ENCODE measurements at places on chromosomes 3 and 15. TPM values are rescaled to one million over a fixed set of nuclear protein-coding genes. Genes with fewer than 3 reads are reported as not detected.

- peaks cover 13% of the 10 kb centered on the region for H3K4me1 ChIP-seq
- H3K4me3 ChIP-seq, result no peak overlapping the region
- DNase-seq, result no peak
- no peak overlapping the region for H3K27ac ChIP-seq
- no peaks in the 10 kb centered on the region for H3K27me3 ChIP-seq
- H3K36me3 ChIP-seq, result no peaks in the 10 kb centered on the region
Measured at GRCh38 chr3:122975924-122976293, 51.7 kb downstream of the SEMA5B start.

DNA sequence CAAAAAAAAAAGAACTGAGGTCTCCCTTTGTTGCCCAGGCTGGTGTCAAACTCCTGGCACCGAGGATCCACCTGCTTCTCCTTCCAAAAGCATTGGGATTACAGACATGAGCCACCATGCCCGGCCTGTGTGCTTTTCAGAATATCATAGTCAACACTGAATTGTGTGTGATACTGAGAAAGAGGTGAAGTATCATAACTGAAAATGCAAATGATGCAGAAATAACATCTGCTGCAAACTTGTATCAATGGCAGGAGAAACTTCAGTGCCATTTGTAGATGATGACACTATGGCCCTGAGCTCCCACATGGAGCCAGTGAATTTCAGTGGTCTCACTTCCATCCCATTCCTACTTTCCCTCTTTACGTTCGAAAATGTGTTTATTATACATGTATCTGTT is 21.9 kb downstream of the IL12A start:
- no peaks in the 10 kb centered on the region for H3K36me3 ChIP-seq
- H3K27ac ChIP-seq, result no peak overlapping the region
- H3K27me3 ChIP-seq, result no peaks in the 10 kb centered on the region
- DNase-seq, result no peak
- no peak overlapping the region for H3K4me3 ChIP-seq

- H3K27me3 ChIP-seq, result no peaks in the 10 kb centered on the region
- H3K4me1 ChIP-seq, result no peaks in the 10 kb centered on the region
- no peak overlapping the region for H3K4me3 ChIP-seq
- DNase-seq, result no peak
- H3K36me3 ChIP-seq, result no peaks in the 10 kb centered on the region
Measured at GRCh38 chr3:126995254-126995780, 12.4 kb downstream of the PLXNA1 start.

- no peak for DNase-seq
- H3K4me3 ChIP-seq, result no peak overlapping the region
- no peaks in the 10 kb centered on the region for H3K4me1 ChIP-seq
- no peaks in the 10 kb centered on the region for H3K36me3 ChIP-seq
Measured at GRCh38 chr15:69660658-69661405, 208.2 kb downstream of the RPLP1 start.

DNA sequence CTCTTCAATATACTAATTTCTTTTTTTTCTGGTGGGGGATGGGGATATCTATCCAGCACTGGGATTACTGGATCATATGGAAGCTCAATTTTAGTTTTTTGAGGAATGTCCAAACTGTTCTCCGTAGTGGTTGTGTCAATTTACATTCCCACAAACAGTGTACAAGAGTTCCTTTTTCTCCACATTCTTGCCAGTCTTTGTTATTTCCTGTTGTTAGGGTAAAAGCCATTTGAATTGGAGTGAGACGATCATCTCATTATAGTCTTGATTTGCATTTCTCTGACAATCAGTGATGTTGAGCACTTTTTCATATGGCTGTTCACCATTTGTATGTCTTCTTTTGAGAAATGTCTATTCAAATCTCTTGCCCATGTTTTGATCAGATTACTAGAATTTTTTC is 12.8 kb upstream of the WDR49 start:
- H3K4me1 ChIP-seq, result no peaks in the 10 kb centered on the region
- no peak overlapping the region for H3K4me3 ChIP-seq
- no peak overlapping the region for H3K27ac ChIP-seq
- H3K27me3 ChIP-seq, result no peaks in the 10 kb centered on the region
- no peak for DNase-seq

GRCh38 chr3:65268426-65268825 is 580.6 kb upstream of the ADAMTS9 start:
- DNase-seq, result no peak
- no peaks in the 10 kb centered on the region for H3K27me3 ChIP-seq
- H3K4me1 ChIP-seq, result no peaks in the 10 kb centered on the region
- H3K4me3 ChIP-seq, result no peak overlapping the region
- no peak overlapping the region for H3K27ac ChIP-seq

GRCh38 chr3:170614214-170614966 is 28.5 kb upstream of the SLC7A14 start:
- H3K4me1 ChIP-seq, result no peaks in the 10 kb centered on the region
- H3K36me3 ChIP-seq, result no peaks in the 10 kb centered on the region
- H3K27ac ChIP-seq, result no peak overlapping the region

GRCh38 chr3:188209740-188210139 is 55.8 kb downstream of the LPP start:
- no peaks in the 10 kb centered on the region for H3K4me1 ChIP-seq
- no peak overlapping the region for H3K4me3 ChIP-seq
- H3K36me3 ChIP-seq, result no peaks in the 10 kb centered on the region
- H3K27me3 ChIP-seq, result no peaks in the 10 kb centered on the region

- H3K27me3 ChIP-seq, result no peaks in the 10 kb centered on the region
- DNase-seq, result no peak
- no peak overlapping the region for H3K4me3 ChIP-seq
- H3K27ac ChIP-seq, result no peak overlapping the region
- no peaks in the 10 kb centered on the region for H3K4me1 ChIP-seq
Measured at GRCh38 chr3:178420033-178420432, 116.2 kb upstream of the KCNMB2 start.

DNA sequence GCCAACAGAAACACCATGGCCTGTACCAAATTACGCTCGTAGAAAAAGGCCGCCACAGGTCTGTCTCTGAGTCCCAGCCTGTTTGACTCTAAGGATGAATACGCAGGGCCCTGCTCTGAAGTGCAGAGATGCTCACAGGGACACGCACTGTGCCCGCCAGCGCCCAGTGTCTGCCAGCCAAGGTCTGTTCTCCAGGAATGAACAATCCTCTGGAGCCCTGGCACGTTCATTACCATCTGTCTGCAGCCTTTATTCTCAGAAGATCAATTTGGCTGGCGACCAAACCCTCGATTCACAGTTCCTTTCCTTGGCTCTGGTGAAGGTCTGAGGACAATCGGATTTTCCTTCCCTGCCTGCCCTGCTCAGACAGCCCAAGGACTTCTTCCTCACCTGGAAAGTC is 66.3 kb downstream of the NIPA2 start:
- no peak overlapping the region for H3K27ac ChIP-seq
- H3K27me3 ChIP-seq, result no peaks in the 10 kb centered on the region
- DNase-seq, result no peak
- no peaks in the 10 kb centered on the region for H3K4me1 ChIP-seq
- no peaks in the 10 kb centered on the region for H3K36me3 ChIP-seq
- H3K4me3 ChIP-seq, result no peak overlapping the region

DNA sequence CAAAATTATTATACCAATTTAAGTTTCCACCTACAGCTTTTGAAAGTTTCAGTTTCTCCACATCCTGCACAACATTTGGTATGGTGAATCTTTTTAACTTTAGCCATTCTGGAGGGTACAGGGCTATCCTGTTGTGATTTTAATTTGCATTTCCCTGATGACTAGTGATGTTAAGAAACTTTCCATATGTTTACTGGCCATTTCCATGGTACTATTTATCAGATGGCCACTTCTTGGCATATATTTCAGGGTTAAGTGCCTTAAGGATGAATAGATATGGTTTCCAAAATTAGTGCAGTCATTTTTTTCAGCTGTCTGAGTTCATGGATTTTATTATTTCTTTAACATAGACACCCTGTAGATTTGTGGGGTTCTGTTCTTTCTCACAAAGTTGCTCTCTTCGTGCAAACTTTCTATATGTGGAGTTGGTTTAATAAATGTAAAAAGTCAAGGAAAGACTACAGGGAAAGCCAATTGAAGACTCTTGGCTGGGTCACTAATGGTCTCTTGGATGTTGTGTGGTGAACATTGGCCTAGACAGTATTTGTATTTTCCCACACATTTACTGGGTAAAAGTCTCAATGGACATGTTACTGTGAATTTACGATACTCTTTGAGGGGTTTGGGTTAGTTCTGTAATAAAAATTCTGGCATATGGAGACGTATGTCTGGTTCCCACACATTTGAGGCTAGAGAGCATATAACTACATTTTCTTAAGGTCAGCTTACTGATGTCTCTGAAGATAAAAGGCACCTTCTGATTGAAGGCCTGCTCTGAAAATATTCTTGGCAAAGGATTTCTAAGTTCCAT is 147.5 kb upstream of the PDZRN3 start:
- H3K36me3 ChIP-seq, result no peaks in the 10 kb centered on the region
- no peaks in the 10 kb centered on the region for H3K27me3 ChIP-seq
- no peak for DNase-seq
- no peak overlapping the region for H3K4me3 ChIP-seq
- no peaks in the 10 kb centered on the region for H3K4me1 ChIP-seq
- no peak overlapping the region for H3K27ac ChIP-seq

DNA sequence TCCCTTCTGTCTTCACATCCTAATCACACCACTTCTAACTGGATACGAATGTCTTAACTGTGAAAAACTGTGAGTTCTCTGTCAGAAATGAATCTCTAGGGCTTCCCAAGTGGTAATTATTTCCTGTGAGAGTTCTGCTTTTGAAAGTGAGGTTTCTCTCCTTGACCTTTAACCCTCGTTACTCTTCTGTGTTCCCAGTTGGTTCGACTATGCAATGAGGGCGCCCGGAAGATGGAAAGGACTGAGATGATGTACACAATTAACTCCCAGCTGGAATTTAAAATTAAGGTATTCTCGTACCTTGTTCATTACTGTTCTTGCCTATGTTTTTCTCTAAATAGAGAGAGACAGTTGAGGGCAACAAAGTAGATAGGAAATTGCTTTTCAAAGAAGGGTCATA is 96.5 kb downstream of the ARHGEF26 start:
- H3K4me1 ChIP-seq, result no peaks in the 10 kb centered on the region
- no peak for DNase-seq
- H3K27ac ChIP-seq, result no peak overlapping the region
- H3K27me3 ChIP-seq, result no peaks in the 10 kb centered on the region
- H3K36me3 ChIP-seq, result no peaks in the 10 kb centered on the region

DNA sequence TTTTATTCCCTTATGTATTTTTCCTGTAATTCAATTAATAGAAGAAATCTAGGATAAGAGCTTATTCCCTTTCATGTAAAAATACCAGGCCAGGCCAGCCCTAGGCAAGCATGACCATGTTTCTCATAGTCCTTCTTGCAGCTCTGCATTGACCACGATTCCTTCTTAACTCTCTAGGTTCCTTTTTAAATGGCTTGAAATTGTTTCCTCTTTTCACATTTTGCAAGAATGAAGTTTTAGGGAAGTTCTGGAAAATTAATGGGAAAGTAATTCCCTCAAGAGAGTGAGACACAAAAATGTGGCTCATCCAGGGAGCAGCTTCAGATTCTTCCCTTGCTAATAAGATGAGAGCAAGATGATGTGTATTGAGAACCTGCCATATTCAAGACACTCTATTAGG is 116.5 kb upstream of the FGF7 start:
- peaks cover 8% of the 10 kb centered on the region for H3K36me3 ChIP-seq
- no peaks in the 10 kb centered on the region for H3K4me1 ChIP-seq
- no peak for DNase-seq
- H3K27me3 ChIP-seq, result no peaks in the 10 kb centered on the region

The NOX5 gene
- total RNA-seq, result 0.08 TPM

The EEF1AKMT4 gene
- 2.1 TPM for total RNA-seq

The RBMS3 gene
- total RNA-seq, result 1.0 TPM

The MEX3B gene
- total RNA-seq, result 1.6 TPM

The CELSR3 gene
- total RNA-seq, result 3.5 TPM

The CD96 gene
- total RNA-seq, result 228 TPM

Data from CD4-positive, alpha-beta memory T cell (primary cell).